Left cardiac atrium (tissue), 4 donors: ENCODE measurements at places on chromosomes 11 and 22. TPM values are rescaled to one million over a fixed set of nuclear protein-coding genes. Genes with fewer than 3 reads are reported as not detected.

The PAX6 gene
- not detected for total RNA-seq

The CDON gene
- 30.0 TPM for total RNA-seq

- no peak for DNase-seq
Measured at GRCh38 chr11:72970557-72971118, 156.4 kb downstream of the ATG16L2 start.

The KCNJ1 gene
- total RNA-seq: not detected

DNA sequence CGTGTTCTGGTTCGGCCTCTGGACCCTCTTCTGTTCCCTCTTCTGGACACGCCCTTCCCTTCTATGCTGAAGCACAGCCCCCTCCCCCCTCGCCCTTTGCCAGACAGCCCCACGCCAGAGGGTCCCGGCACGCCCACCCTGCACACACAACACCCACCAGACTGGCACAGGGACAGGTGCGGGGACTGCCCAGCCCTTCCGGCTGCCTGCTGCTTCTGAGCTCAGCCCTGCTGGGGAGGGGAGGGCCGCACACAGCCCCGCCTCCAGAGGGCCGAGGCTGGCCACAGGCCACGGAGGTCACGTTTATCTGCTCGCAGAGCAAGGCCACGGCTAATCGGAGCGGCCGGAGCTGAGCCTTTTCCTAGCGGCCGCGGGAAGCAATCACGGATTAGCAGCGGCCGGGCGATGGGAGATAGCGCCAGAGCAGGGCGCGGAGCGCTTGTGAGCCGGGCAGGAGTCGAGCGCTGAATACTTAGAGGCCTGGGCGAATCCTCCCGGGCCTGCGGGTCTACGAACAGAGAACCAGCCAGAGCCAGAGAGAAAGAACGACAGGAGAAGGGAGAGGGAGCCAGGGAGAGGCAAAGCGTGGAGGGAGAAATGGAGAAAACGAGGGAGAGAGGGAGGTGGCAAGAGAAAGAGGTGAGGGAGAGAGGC lies 21.5 kb downstream of the OTUB1 start:
- peak; percentile 90 for DNase-seq

DNA sequence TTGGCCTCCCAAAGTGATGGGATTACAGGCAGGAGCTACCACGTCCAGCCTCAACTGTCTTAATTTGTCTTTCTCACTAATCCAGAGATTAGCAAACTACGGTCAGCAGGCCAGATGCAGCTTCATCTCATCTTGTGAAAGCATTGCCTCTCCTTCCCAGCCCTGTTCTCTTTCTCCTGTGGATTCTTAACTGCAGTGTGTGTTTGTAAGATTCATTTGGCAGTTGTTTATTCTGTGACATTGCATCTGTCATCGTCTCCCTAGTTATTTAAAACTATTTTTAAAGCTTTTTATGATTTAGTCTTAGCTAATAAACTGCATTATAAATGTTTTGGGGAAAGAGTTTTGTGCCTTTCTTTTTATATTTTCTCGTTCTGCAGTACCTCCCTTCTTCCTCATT lies 29.2 kb downstream of the RNF169 start:
- DNase-seq: no peak

DNA sequence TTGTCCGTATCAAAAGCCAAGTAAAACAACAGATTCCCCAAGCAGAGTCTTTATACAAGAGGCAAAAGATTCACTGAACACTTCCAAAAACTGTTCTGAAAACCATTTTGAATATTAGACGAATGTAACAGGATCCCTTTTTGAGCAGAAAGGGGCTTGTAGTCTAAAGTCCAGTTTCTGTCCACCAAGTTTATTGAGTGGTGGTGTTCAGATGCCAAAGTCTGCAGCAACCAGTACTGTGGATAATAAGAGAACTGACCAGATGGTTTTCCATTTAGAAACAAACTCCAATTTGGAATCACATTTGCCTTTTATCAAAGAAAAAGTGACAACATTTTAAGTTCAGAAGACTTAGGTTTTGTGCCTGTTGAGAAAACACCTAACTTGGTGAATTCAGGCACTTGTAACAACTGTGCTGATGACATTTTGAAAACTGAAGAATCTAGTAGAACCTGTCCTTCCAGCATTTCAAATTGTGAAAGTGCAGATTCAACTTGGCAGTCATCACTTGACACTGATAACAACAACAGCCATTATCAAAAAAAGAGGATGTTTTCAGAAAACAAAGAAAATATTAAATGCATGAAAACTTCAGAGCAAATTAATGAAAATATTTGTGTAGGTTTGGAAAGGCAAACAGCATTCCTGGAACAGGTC lies 217.1 kb downstream of the CSNK2A3 start:
- DNase-seq: no peak

DNA sequence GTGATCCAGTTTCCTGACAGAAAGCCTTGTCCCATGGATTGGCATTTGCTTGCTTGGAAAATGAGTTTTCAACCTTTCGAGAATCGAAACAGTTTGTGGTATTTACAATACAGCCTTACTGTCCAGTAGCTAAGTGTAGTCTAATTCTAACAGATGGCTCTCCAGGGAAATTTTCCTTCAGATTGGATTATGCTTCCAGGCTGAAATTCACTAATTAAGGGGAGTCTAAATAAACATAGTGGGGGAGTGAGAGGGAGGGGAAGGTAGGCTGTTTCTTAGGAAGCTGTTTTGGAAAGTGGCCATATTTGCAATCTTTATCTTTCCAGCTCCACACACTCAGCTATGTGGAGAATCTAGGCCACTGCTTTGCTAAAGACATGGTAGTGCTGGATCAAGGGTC lies 81.3 kb downstream of the SYT9 start:
- no peak for DNase-seq

The NUDT8 gene
- total RNA-seq: 61.7 TPM

The CADM1 gene
- total RNA-seq: 25.0 TPM

DNA sequence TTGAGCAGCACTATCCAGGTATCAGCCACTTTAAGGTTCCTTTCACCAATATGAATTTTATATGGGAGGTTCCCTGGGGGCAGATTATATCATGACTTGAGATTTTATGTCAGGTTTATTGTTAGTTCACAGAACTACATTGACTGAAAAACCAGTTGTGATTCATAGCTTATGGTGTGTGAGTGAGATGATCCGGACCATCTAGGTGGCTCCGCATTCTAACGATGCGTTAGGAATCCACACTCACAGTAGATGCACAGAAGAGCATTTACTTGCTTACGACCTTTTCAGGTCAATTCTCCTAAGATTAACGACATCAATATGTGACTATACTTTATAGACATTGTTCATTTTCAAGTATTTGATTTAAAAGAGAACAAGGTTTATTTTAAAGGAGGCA lies 984.3 kb upstream of the CCDC90B start:
- DNase-seq: no peak

DNA sequence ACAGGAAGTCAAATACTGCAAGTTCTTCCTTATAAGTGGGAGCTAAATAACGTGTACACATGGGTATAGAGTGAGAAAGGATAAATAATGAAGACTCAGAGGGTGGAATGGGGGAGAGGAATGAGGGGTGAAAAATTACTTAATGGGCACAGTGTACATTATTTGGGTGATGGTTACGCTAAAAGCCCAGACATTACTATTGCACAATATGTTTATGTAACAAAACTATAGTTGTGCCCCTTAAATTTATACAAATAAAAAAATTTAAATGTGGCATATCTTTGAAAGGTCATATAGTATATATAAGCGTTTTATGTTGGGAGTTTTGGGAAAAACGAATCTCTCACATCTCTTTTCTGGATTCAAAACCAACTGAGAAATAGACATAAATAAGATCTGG lies 96.1 kb downstream of the KIF18A start:
- no peak for DNase-seq

DNA sequence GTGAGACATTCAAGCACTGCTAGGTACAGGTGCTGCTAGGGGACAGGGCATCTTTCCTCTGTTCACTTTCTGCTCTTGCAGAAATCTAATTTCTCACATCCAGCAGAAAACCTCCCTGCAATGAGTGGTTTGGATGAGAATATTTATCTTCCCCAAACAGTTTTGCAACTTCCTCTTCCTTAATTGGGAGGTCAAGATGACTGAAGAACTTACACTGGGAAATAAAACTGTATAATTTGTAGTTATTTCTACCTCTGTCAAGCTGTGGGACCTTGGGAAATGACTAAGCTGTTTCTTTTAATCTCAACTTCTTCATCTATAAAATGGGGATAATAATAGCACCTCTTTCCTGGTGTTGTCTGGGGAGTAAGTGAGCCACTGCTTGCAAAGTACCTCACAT lies 69.8 kb downstream of the PRR5L start:
- DNase-seq: no peak

DNA sequence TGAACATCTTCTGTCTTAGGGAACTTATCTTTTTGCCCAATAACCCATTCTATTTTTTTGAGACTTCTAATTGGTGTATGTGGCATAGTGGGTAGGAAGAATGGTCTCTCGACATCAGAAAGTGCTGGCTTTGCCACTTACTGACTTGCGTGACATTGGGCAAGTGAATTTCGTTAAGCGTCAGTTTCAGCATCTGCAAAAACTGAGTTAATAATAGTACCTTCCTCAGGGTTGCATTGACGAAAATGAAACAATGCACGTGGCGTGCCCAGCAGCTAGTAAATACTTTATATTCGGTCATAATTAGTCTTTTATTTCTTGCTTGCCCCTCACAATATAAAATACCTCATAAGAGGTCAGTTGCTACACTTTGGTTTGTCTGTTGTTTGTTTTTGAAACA lies 12.5 kb upstream of the GRIK4 start:
- DNase-seq: no peak

- peak; percentile 66 for DNase-seq
Measured at GRCh38 chr11:68383976-68384501, 71.6 kb downstream of the LRP5 start.

- no peak for DNase-seq
Measured at GRCh38 chr11:129611661-129612446, 203.8 kb upstream of the TMEM45B start.

- no peak for DNase-seq
Measured at GRCh38 chr11:128713595-128713994, 19.7 kb downstream of the FLI1 start.

GRCh38 chr22:46416520-46416871 lies 81.0 kb downstream of the TRMU start:
- DNase-seq: no peak

The NXPE2 gene
- not detected for total RNA-seq

The KCNJ11 gene
- total RNA-seq: 11.3 TPM

DNA sequence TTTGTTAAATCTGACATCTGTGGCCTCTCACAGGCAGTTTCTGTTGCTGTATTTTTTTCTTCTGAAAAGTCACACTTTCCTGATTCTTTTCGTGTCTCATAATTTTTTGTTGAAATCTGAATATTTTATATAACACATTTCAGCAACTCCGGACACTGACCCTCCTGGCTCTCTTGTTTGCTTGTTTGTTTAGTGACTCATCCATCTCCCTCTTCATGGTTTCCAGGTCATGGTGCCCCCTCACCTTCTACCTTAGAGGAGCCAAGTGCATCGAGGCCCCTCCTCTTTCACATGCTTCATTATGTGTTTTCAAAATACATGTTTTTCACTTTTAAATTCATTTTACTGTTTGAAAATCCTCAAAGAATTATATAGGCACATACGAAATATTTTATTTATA lies 562.4 kb downstream of the OPCML start:
- no peak for DNase-seq

DNA sequence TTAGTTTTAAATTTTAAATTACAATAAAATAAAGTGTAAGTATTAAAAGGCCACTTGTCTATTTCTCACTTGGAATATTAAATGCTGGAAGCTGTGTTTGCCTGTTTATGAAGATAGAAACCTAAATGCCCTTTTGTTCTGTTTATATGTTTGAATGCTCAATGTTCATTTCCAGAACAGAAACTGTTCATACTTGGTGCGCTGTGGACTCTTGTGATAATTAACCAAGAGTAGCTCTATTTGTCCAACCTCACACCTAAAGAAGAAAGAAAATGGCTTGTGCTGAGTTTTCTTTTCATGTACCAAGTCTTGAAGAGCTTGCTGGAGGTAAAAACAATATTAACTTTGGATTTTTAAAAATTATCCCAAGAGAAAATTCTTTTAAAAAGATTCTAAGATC lies 5.7 kb downstream of the C11orf54 start:
- DNase-seq: no peak

DNA sequence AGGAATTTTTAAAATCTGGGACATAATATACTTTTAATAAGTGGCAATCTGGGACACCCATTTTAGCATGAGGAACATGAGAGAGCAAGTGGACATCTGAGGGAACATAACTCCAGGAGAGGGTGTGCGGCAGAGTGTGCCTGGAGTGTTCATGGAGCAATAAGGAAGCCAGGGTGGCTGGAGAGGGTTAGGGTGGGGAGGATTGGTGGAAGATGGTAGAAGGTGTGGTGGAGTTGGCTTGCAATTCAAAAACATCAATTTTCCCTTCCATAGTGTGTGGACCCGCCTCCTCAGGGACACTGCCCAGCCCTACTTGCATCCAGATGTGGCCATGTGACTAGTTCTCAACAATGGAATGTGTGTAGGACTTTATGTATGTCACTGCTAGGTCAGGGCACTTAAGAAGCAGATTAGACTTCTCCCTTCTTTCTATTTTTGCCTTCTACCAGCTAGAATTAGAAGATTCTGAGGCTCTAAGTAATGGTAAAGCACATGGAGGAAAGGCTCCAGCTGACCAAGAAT lies 4.4 kb upstream of the DENND5A start:
- no peak for DNase-seq

DNA sequence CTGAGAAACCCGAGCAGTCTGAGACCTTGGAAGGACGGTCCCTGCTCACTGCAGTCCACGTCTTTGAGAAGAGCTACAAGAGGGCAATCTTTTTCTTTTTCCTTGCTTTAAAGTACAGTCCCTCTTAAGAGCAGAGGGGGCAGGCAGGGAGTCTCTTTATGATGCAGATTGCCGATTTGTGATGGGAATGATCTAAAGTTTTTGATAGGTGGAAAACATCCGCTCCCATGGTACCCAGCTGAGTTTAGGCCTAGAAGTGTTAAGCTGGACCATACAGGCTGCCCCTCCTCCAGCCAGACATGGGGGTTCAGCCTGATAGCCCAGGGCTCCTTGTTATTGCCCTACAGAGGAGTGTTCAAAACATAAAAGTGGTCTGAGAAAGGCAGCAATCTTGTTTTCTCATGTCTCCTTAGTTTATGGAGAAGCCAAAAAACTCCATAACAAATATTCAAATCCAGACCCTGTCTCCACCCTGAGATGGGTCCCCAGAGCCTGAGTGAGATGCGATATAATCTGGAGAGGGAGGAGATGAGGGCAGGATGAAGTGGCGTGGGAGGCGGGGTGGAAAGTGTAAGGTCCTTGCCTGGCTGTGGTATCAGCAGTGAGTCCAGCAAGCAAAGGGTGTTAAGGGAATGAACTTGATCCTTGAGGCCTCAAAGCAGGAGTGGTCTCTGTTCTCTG lies 135.1 kb downstream of the FDX1 start:
- DNase-seq: no peak

The TSG101 gene
- 49.8 TPM for total RNA-seq

DNA sequence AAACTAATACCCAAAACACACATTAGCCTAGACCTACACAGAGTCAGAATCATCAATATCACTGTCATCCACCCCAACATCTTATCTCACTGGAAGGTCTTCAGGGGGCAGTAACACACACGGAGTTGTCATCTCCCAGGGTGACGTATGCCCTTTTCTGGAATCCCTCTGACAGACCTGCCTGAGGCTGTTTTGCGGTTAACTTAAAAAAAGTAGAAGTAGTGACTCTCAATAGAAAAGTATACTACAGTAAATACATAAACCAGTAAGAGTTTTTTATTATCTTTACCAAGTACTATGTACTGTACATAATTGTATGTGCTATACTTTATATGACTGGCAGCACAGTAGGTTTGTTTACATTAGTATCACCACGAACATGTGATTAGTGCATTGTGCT lies 80.5 kb downstream of the PGR start:
- DNase-seq: no peak

The ALDH3B1 gene
- total RNA-seq: 8.9 TPM

The NCAM1 gene
- 150 TPM for total RNA-seq

The OR5P2 gene
- total RNA-seq: not detected

The SLC1A2 gene
- 3.3 TPM for total RNA-seq
